Activated naive CD4-positive, alpha-beta T cell (primary cell): ENCODE measurements at places on chromosomes 3 and 15.
A peak's percentile ranks its signal among the peaks of the same experiment; 100 is the strongest.

DNA sequence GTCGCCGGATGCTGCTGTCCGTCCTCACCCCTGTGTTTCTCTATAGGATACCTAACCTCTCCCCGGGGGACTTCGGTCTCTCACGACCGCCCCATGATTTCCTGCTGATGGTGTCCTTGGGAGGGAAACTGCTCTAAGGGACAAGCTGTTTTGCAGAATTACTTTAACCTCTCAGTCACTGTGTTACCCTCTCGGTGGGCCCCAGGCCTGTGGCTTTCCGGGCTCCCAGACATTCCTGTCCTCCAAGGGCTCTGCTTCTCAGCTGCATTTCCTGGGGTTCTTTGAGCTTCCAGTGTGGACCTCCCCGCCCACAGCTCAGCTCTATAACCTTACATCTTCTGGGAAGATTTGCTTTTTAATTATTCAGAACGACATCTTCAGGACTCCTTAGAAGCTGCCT lies 40.9 kb downstream of the CHST2 start:
- DNase-seq = no peak

DNA sequence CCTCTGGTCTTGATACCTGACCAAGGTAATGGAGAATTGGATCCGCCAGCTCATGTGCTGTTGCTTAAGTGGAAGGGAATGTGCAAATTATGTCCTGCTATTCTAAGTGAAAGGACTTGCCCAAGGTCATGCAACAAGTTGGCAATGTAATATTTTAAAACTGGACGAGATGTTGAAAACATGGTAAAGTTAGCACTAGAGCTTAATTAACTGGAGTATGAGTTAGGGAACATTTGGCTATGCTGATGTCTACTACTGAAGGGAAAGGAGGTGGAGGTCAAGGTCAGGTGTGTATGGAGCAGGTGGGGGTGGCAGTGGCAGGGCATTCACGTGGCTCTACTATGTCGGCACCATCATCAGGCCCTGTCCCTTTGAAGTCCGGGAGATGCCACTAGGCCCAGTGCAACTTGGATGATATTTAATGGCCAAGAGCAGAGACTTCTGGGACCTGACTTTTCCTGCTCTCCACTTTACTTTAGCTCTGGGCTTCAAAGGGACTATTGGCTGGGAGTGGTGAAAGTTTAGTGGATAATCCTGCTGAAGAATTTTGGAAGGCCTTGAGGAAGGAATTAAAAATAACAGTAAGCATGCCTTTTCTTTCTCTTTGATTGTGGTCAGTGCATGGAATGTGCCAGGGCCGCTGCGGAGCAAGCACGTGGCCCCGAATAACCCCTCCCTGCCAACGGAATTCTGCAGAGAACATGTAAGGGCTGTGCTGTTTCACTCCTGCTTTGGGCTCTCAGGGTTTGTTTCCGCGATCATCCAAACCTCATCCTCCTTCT lies 14.9 kb downstream of the SMAD3 start:
- DNase-seq = no peak

DNA sequence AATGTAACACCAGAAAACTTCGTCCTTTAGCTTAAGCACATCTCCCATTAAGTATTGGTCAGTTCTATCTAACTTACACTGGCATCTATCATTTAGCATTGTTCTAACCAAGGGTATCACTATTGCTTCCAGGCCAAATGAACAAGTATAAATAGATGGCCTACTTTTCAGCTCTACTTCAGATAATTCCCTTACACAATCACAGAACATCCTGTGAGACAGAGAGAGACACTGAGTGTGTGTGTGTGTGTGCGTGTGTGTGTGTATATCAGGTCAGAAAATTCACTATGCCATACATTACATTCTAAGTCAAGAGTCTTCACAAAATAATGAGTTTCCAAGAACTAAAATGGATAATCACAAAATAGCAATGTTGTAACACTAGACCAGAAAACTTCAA lies 39.1 kb downstream of the SCAPER start:
- no peak for DNase-seq

DNA sequence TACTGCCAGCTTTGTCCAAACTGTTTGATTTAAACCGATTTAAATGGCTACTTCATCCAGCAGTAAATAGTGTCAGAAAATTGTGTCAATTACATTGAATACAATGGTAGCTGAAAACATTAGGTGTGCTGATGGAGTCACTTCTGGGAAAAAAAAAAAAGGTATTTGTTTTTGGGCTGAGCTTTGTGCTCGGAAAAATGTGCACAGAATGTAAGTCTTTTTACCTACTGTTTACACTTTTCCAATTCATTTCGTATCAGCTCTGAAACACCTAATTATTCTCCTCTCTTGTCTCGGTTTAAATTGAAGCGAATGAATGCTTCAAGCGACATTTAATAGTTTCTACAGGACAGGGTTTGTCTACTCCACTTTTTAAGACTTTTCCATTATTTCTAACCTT lies 1078.4 kb downstream of the ROBO1 start:
- DNase-seq = no peak

- no peak for DNase-seq
Measured at GRCh38 chr15:65346856-65347598, 30.8 kb downstream of the IGDCC3 start.

DNA sequence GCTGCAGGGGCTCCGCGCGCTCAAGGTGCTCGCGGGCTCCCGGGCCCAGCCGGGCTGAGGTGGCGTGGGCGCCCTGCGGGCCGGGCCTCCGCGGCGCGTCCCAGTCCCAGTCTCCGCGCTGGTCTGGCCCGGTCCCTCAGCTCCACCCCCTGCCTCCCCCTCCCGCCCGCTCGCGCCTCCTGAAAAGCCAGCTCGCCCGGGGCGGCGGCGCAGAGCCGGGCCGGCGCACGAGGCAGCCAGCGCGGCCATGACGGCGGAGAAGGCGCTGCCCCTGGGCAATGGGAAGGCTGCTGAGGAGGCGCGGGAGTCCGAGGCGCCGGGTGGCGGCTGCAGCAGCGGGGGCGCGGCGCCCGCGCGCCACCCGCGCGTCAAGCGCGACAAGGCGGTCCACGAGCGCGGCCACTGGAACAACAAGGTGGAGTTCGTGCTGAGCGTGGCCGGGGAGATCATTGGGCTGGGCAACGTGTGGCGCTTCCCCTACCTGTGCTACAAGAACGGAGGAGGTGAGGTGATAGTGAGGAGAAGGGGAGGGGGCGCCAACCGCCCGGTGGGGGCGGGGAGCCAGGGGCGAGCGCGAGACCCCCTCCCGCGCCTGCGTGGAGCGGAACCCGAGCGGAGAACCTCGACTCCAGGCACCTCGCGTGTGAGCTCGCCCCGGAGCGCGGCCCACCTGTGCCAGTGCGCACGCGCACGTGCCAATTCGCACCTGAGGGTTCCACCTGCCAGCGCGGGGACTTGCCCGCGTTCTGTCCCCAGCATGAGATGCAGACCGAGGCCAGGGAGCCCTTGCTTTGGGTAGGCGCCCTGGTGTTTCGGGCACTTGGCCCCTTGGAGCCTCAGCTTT lies at the start of gene SLC6A11:
Gene SLC6A11, plus strand, starts transcription at position 210 of the 844 bp plus-strand sequence. Its CDS starts 38 bp downstream, at position 248.
- no peak for DNase-seq

- DNase-seq = no peak
Measured at GRCh38 chr3:150899141-150899540, 6.1 kb downstream of the MINDY4B start.

GRCh38 chr15:59407946-59408345 lies 30.0 kb upstream of the FAM81A start:
- no peak for DNase-seq

GRCh38 chr3:72439321-72440183 lies 408.7 kb downstream of the SHQ1 start:
- DNase-seq = no peak

- no peak for DNase-seq
Measured at GRCh38 chr3:184338511-184338945, 1.1 kb downstream of the FAM131A start.

DNA sequence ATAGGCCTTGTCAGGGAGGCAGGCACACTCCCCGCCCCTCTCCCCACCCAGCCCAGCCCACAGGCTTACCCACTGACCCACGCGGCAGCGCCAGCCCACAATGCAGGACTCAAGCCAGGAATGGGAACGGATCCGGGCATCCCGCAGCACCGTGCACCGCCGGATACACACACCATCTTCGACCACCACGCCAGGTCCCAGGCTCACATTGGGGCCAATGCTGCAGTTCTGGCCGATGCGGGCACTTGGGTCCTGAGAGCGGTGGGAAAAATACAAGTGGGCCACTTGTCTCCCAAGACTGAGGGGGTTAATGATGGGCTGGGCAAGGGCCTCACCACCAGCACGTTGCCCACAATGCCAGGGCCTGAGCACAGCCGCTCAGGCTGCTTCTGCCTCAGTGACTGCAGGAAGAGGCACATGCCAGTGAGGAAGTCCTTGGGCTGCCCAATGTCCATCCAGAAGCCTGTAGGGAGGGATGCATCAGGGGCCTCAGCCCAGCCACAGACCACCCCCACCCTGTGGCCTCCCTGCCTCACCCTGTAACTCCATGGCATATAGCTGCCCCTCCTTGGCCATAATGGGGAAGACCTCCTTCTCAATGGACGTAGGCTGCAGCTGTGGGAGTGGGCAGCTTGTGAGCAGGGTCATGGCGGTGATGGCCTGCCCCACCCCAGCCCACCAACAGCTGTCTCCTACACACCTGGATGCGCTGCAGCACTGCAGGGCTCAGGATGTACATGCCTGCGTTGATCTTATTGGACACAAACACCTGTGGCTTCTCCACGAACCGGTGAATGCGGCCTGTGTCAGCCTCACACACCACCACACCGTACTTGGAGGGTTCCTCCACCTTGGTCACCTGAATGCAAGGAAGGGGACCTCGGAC lies 1.6 kb downstream of the GMPPB start:
- DNase-seq = no peak

- no peak for DNase-seq
Measured at GRCh38 chr3:159607856-159608255, 380.8 kb upstream of the IL12A start.

GRCh38 chr15:71294251-71294910 lies 179.1 kb downstream of the THSD4 start:
- no peak for DNase-seq

GRCh38 chr3:194596906-194597305 lies 36.3 kb downstream of the TMEM44 start:
- no peak for DNase-seq

DNA sequence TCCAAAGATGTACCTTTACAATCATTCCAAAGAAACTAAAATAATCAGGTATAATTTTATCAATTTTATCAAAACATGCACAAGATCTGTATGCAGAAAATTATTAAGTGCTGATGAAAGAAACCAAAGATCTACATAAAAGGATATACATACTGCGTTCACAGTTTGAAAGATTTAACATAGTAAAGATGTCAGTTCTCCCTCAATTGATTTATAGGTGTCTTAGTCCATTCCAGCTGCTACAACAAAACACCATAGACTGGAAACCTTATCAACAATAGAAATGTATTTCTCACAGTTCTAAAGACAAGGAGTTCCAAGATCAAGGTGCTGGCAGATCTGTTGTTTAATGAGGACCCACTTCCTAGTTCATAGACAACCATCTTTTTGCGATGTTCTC lies 189.0 kb upstream of the CCDC54 start:
- no peak for DNase-seq

DNA sequence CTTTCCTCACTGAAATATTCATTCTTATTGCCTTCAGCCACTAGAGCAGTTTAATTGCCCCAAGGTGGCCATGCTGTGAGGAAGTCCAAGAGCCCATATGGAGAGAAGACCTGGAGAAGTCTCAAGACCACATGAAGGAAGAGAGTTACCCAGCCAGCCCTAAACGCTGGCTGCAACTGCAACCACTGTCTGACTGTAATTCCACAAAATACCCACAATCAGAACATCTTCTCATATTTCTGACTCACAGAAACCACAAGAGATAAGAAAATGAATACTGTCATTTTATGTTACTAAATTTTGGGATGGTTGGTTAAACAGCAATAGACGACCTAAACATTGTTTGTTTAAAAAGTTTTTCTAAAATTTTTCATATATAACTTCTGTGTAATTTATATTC lies 14.7 kb upstream of the SST start:
- DNase-seq = no peak

- no peak for DNase-seq
Measured at GRCh38 chr15:44215594-44215993, 20.5 kb upstream of the FRMD5 start.

- DNase-seq = no peak
Measured at GRCh38 chr3:2940062-2940461, 170.1 kb downstream of the IL5RA start.

DNA sequence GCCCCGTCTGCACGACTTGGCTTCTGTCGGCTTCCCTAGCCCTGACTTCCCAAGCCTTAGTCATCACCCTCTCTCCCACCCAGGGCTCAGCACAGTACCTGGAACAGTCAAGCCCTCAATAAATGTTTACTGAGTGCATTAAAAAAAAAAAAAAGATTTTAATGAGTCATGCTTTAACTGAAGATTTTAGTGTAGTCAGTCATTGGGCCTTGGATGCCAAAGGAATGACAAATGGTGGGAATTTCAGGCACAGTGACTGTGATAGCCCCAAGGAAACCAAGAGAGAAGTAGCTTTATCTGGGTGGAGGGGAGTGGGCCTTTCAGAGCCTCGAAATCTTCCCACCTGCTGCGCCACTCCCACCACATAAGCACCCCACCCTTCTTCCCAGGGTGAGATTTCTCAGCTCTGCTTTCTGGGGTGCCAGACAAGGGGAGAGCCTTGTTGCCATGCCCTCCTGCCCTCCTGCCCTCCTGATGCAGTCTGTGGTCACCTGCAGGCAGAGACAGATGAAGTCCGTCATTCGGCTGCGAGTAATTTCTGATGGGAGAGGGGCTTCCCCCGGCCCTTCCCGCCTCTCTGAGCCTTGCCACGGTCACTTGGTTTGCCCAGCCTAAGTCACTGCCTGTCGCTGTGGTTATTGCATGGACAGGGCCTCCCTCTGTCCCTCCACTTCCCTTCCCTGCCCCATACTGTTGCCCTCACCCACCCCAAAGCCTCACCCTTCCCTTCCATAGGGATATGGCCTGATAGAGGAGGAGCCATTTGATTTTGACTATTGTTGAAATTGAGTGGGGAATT lies 41.8 kb downstream of the SMAD3 start:
- no peak for DNase-seq

DNA sequence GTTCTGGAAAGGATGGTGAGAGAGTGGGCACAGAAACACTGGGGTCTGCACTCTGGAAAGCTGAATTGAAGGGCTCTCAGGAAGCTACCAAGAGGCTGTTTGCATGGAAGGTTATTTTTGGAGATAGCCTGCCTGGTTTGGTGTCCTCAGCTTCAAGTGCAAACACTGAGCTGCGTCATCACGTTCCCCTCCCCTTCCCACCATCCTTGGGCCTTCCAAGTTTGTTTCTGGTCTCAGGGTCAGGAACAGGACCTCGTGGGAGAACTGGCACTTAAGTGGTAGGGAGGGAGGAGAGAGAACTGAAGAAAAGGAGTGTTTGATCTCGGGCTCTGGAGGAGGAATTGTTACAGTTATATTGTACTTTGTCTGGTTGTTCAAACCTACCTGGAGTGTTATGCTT lies 10.6 kb downstream of the ST6GAL1 start:
- no peak for DNase-seq

- peak; percentile 51 for DNase-seq
Measured at GRCh38 chr3:49703443-49703927, 14.1 kb downstream of the RNF123 start.

DNA sequence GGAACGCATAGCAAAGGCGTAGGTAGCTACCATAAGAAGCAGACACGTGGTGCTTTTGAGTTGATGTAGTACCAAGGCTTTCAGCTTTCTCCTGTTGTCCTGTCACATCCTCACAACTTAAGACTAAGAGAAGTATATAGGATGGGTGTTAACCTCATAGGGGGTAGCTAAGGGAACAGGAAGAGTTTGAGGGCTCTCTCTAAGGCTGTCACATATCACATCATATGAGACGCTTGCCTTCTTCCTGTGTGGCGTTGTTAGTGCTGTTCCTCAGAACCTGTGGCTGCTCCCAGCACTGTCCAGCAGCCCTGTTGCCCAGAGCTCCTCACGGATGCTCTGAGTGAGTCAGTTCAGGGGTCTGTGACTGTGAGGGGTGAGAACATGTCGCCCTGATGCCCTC lies 14.7 kb downstream of the DHX30 start:
- DNase-seq = no peak
